ENCODE measurements at places on chromosomes 5 and 9.

DNA sequence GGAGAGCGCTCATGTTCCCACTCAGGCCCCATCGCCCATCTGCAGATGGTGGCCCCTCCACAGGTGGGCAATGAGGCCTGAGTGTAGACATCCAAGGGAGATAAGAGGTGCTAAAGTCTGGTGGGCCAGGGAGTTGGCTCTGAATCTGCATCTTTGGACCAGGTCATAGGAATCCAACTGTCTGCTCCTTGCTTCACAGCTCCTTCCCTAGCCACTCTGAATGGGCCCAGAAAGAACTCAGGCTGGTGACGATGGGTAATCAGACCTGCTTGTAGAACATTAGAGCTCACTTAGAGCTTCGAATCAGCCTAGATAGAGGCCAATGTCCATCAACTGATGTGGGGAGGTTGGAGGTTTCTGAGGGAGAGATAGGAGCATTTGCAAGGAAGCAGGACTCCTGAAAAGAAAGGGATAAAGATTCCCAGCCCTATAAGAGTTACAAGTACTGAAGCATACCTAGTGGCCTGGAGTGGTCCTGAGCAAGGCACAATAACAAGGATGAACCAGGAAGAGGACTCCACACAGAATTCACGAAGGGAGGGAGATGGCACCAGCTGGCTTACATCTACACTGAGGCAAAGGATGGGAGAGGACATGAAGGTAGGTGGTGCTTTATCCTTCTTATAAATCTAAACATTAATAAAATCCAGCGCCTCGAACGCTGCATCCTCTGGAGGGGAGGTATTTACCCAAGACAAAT is 132.8 kb upstream of the ALDH1B1 start:
- no peak for DNase-seq

- no peak for DNase-seq
These were observed 25.0 kb downstream of the WDR36 start for GRCh38 chr5:111117136-111117535.

DNA sequence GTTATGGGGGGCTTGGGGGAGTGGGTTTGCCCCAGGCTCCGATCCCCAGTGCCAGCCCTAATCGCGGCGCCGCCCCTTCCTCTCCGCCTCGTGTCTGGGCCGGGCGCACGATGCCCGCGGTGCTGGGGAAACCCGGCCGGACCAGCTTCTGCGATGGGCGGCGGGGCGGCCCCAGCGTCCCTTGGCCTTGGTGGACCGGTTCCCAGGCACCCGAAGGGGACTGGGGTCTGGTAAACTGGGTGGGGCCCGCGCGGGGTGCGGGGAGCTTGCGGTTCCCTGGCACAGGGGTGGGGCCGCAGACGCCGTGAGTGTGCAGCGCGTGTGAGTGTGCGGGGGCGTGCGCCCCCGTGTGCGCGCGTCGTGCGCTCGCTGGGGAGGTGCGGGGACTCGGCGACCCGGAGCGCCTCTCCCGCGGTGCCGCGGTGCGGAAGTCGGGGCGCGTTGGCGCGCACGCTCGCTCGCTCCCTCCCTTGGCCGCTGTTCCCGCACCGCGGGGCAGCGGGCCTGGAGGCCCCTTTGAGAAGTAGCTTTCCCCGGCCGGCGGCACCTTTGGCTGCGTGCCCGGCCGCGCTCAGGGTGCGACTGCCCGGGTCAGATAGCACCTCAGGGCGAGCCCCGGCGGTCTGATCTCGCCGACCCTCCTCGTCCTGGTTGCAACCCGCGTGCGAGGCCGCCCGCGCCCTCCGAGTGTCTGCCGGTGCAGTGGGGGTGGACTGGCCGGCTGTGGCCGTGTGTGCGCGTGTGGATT is 568 bp downstream of the MACIR start:
- peak; percentile 57 for DNase-seq

GRCh38 chr5:175166026-175166425 is 278.0 kb downstream of the DRD1 start:
- DNase-seq, result no peak

DNA sequence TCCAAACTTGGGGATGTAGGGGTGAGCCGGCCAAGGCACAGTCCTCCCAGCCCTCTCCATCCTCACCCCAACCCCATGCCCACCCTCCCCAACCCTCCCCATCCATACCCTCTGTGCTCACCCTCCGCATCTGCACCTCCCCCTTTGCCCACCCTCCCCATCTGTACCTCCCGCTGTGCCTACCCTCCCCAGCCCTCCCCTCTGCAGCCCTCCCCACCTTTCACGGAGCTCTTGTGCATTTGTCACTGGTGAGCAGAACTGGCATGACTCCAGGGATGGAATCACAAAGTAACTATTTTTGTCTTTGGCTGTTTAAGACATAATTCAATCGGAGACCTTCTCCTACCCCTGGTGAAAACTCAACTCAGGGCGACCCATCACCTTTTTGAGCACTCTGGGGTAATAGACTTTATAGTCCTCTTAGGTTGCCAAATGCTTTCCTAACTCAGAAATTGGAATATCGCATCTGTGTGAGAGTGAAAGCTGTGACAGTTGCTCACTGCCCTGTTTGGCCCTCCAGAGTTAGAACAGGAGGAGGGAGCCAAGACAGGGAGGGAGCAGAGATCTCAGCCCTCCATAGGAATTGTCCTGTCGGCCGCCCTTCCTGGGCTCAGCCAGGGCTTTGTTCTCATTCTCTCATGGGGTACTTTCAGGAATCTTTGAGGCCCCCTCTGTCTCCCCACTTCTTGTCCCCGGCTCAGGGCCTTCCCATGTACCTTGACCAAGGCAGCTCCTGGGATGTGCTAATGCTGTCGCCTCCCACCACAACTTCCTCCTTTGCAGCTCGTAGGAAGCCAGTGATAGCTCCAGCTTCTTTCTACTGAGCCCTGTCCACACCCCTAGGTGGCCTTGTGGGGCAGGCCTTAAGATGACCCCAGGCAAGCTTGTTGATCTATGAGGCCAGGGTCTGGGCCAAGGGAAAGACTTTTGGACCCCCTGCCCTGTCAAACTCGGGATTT is 36.2 kb downstream of the OTULIN start:
- no peak for DNase-seq

GRCh38 chr5:93658044-93658443 is 75.0 kb downstream of the NR2F1 start:
- no peak for DNase-seq

GRCh38 chr5:83408719-83409118 is 62.8 kb upstream of the VCAN start:
- DNase-seq, result no peak

GRCh38 chr9:126781186-126782052 is 23.4 kb upstream of the ZBTB43 start:
- DNase-seq, result peak; percentile 67

GRCh38 chr5:81067406-81067805 is 107.2 kb downstream of the RASGRF2 start:
- DNase-seq, result no peak

DNA sequence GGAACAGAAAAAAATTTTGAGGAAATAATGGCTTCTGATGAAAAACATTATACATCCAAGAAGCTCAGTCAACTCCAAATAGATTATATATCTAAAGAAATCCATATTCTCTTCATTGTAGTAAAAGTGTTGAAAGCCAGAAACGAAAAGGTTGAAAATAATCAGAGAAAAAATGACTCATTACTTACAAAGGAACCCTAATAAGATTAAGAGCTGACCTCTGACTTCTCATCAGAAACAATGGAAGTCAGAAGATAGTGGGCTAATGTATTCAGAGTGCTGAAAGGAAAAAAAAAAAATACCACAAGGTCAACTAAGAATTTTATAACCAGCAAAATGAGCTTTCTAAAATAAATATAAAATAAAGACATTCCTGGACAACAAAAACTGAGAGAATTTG is 60.0 kb downstream of the HSD17B4 start:
- DNase-seq, result no peak

DNA sequence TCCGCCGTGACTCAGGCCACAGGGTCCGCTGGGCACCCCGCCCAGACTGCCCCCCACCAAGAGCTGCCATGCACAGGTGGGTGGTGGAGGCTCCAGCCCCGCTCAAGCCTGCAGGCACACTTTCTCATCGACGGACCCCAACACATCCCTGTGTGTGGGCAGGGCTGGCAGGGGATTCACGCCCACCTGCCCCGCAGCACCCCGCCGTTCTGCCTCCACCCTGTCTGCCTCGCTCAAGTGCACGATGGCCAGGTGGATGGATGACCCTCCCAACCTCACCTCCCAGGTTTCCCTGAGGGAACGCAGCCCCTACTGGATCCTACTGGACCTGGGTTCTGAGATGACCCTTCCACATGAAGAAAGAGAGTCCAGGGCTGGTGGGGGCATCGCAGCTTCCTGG is 26.1 kb upstream of the FCN1 start:
- no peak for DNase-seq

DNA sequence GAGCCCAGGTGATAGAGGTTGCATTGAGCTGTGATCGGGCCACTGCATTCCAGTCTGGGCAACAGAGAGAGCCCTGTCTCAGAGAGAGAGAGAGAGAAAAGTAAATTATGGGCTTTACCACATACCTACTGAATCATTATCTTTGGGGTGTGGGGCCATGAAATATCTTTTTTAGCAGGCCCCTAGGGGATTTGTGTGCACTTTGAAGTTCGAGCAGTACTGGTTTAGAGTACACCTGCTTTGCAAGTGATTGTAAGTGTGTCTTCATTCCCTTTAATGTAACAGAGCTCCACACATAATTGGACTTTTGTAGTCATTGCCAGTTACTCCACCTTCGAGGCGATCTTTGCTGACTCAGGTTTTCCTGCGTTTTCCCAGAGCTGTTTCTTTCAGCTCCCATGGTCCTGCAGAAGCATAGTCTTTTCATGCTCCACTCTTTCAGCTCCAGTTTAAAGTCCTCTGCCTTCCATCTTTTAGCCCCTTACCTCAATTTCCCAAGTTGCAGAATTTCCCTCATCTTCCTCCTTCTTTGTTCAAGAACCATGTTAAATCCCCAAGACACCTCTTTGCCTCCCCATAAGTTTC is 24.0 kb upstream of the FRMPD1 start:
- DNase-seq, result no peak

GRCh38 chr9:2764353-2764752 is 47.0 kb downstream of the KCNV2 start:
- no peak for DNase-seq

- DNase-seq, result no peak
These were observed 405.9 kb upstream of the DAP start for GRCh38 chr5:11166923-11167322.

DNA sequence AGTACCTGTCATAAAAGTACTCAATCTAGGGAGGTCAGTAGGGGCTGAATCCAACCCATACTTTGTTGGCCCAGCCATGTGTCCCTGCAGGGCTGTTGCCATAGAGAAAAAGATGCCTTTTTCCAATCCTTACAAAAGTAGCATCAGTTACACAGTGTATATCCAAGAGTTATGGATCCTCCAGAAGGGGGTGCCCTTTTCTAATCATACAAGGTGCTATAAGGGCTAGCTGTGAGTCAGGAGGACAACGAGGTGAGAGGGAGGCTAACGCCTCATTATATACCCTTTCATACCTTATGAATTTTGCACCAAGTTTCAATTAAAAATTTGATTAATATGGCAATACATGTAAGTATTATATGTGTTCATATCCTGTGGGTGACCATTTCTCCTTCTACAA is 4.8 kb downstream of the KIAA0825 start:
- no peak for DNase-seq

- no peak for DNase-seq
These were observed 561.3 kb upstream of the KLF4 start for GRCh38 chr9:108050894-108051293.

DNA sequence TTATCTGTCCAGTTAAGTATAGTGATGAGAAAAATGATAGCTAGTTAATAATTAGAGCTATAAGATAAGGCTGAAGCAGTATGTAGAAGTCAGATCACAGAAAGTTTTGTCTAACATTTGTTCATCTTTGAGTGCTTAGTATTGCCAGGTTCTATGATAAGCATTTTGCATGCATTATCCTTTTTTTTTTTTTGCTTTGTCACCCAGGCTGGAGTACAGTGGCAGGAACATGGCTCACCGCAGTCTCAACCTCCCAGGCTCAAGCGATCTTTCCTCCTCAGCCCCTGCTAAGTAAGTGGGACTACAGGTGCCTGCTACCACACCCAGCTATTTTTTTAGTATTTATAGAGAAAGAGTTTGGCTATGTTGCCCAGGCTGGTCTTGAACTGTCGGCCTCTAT is 17.5 kb downstream of the BAAT start:
- no peak for DNase-seq

- DNase-seq, result no peak
These were observed 102.1 kb downstream of the LURAP1L start for GRCh38 chr9:12876872-12877271.

DNA sequence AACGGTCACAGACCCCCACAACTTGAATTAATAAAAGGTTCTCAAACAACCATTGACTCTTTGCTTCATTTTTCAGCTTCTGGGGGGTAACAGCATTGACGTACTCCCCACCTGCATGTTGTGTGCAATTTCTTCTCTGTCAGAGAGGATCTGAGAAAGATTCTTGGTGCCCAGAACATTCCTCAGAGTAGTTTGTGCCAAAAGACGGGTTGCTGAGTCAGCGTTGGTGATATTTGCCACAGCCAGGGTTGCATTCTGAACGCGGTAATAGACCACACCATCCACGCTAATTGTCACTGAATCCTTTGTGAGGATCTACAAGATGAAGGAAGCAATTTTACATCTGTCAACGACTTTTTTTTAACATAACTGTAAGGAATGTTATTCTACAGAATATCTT is 21.0 kb downstream of the STOM start:
- no peak for DNase-seq

GRCh38 chr9:71472400-71472799 is 295.9 kb downstream of the CEMIP2 start:
- no peak for DNase-seq

- no peak for DNase-seq
These were observed 119.0 kb downstream of the MAT2B start for GRCh38 chr5:163624431-163624830.

DNA sequence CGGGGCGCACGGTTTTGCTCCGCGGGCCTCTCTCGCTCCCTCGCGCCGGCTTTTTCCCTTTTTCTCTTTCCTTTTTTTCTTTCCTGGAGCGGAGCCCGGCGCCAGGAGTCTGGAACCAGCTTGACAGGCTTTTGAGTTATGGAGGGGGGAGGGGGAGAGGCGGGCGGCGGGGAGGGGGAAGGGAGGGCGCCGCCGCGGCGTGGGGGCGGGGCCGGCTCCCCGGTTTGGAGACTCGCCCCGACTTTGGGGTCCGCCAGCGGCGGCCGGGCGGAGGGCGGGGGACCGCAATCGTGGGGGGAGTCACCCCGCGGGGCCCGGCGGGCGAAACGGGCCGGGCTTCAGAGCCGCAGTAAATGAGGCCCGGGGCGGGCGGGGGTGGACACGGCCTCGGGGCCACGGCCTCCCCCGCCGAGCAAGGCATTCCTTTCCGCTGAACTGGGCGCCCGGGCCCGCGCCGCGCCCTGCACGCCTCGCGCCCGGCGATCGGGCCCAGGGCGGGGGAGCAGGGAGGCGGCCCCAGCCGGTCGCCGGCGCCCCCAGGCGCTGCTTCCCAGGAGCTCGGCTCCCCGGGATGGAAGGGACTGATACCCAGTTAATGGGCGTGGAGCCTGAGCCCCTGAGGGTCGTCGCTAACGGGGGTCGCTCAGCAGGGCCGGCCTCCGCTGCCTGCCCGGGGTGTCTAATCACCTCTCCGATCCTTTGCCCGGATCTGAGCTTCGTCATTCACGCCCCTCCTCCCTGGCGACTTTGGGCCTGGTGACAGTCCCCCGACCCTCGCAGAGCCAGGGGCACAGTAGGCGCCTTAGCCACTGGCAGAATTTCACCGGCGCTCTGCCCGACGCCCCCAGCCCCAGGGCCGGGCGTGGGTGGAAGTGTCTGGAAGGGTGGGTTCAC is 138.1 kb downstream of the C9orf50 start:
- DNase-seq, result no peak

- no peak for DNase-seq
These were observed 85.4 kb downstream of the HSD17B3 start for GRCh38 chr9:96216583-96216982.

- no peak for DNase-seq
These were observed 13.5 kb upstream of the NDFIP1 start for GRCh38 chr5:142095035-142095434.
